ENCODE measurements at places on chromosomes 4 and X.

DNA sequence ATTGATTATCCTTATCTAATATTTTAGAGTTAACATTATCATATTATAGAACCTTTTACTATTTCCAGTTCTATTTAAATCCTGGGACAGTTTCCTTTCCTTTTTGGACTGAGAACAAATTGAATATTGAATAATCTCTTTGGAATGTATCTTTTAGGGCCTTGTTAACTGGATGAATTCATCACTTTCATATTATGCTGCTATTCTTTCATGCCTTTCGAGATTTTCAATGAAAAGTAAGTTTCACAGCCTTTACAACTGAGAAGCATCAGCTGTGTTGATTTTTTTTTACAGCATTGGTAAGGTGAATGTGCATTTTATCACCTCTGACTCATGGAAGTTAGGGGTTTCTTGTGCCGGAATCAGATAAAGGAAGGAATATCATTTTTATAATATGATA lies 39.6 kb downstream of the PDLIM5 start:
- no peak for DNase-seq

- no peak for DNase-seq
Observed at GRCh38 chr4:184359888-184360287, 114.5 kb downstream of the IRF2 start.

- DNase-seq, result no peak
Observed at GRCh38 chrX:55815546-55815945, 98.0 kb downstream of the RRAGB start.

DNA sequence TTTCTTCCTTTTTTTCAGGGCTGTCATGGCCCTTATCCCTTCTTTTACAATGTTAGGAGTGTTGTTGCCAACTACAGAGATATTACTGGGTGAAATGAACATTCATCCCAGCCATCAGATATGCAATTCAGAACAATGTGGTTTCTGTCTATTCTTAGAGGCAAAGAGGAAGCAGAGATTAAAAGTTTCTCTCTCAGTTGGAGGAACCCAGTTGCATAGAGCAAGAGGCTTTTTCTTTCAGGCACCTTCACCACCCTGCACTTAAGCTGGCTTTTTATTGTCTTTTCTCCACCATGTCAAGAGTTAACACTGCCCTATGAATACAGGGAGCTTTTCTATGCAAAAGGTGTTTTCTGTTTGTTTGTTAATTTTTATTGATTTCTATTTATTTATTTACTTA lies 1559.6 kb upstream of the IGFBP7 start:
- no peak for DNase-seq

DNA sequence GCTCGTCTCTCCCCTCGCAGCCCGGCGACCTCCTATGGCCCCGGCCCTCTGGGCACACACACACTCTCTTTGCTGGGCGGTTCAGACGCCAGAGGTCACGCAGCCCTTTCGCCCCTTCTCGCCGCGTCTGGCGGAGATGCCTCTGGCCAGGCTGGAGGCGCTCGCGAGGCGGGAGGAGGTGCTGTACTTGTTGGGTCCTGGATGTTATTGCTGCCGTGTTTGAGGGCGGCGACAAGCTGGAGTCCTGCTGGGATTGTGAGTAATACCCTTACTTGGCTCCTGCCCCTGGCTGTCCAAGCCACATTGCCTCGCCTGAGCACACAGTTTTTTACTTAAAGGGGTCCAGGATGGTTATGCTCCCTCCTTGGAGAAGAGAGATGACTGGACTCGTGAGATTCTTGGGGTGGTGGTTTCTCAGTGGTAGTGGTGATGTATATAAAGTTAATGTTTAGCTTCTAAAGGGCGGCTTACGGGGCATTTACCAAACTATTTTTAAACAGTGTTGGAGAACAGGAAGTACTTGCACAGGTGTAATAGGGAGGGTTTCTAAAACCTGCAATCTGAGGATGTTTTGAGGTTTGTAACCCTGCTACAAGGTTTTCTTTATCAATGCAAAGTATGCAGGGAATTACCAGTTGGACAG lies 572 bp downstream of the USP53 start:
- DNase-seq, result peak; percentile 32

DNA sequence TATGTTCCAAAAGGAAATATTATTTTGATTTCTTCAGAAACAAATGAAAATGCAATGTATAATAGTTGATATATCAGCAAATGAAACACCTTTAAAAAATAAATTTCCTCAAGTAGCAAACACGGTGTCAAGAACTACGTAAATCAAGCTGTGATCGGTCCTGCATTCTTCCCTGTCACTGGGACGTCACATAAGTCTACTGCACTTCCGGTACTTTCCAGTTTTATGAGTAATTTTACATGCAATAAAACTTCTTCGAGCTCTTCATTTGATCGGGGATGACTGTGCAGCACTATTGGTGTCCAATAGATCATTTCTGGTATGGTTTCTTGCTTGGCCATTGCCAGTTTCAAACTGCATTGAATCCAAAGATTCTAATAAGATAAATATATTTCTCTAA lies 114.0 kb upstream of the VEGFC start:
- DNase-seq, result no peak

- DNase-seq, result no peak
Observed at GRCh38 chr4:7425124-7425523, 9.6 kb downstream of the PSAPL1 start.

DNA sequence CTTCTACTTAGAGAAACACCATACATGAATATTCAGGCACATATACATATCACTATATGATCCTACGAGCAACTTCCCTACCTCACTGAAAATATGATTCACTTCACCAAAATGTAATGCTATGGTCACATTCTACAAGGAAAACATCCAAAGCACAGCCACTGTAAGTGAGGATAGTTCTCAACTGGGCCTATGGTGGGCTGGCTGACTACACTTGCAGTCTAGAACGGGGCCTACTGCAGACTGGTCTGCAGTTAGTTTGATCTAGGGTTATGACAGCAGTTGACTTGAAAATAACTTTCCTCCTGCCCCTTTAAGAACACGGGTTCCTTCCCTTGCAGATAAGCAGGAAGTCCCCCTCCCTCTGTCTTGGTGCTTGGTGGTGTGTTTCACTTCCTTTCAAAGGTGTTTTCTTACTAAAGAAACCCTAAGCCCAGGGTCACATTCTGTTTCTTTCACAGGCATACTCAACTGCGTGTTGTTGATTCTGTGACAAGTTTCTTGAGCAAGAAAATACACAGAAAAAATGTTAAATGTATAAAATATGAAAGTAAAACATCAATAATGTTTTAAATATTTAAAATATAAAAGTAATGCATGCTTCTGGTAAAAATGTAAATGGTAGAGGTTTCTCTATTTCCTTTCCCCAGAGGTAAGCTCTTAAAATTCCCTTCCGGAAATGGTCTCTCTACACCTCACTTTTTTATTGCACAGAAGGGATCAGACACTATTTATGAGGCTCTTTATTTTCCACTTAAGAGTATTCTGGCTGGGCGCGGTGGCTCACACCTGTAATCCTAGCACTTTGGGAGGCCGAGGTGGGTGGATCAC lies 18.0 kb upstream of the TMSB4X start:
- DNase-seq, result peak; percentile 46

DNA sequence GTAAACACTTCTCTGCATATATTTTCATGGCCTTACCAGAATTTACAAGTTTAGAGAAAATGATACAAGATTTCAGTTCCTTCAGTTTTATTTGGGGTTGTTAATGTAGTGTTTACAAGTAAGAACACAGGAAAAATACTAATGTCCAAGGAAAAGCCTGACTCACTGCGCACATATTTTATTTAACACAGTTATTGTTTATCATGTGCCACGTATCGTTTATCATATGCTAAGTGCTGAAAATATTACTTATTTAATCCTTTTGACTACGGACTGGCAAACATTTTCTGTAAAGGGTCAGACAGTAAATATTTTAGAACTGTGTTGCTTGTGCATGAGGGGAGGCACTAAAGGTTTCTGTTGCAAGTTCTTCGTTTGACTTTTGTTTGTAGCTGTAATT lies 794 bp downstream of the HSD17B13 start:
- no peak for DNase-seq

DNA sequence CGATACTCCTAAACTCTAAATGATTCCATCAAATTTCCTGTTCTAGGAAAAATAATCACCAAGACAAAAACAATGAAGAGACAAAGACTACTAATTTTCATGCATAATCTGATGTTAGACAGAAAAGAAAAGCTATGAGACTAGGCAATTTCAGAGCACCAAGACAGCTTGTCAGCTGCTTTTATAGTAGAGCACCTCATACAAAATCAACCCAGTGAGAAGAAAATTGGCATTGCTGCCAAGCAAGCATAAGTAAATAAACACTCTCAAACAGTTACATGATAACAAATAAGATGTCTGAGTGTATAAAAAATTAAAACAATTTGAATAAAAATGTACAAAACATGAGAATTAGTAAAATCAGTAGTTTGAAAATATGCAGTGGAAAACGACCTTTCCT lies 1544.6 kb downstream of the C4orf33 start:
- DNase-seq, result no peak

DNA sequence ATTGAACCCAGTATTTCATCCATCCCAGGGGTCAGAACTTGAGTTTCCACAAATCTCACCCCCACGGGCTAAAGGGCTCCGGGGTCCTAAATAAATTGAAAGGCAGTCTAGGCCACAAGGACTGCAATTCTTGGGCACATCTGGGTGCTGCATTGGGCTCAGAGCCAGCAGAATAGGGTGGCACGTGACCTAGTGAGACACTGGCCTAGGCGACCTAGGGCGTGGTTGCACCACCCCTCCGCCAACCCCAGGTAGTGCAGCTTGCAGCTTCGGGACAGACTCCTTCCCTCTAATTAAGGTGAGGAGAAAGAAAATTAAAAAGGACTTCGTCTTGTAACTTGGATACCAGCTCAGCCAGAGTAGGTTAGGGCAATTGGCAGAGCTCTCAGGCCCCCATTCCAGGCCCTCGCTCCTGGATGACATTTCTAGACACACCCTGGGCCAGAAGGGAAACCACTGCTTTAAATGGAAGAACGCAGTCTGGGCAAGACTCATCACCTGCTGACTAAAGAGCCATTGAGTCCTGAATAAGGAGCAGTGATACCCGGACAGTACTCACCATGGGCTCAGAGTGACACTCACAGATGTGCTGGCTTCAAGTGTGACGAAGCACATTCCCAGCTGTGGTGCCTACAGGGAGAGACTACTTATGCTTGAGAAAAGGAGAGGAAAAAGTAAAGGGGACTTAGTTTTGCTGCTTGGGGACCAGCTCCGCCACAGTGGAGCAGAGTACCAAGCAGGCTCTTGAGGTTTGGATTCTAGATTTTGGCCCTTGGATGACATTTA lies 735.4 kb downstream of the FSTL5 start:
- no peak for DNase-seq

DNA sequence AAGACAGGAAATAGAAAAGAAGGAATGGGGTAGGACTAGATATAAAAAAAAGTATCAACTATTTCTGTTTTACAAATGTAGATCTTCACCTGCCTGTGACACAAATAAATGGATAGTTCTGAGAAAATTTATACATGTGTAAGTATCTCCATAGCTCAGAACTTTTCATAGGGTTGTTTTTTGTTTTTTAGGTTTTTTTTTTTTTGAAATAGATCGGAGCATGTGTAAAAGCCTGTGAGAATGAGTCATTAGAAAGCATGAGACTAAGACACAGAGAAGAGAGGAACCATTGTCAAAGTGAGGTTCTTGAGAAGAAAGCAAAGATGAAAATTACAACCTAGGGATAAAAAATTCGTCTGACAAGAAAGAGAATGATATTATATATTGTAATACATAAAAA lies 481.6 kb downstream of the PABPC4L start:
- no peak for DNase-seq

DNA sequence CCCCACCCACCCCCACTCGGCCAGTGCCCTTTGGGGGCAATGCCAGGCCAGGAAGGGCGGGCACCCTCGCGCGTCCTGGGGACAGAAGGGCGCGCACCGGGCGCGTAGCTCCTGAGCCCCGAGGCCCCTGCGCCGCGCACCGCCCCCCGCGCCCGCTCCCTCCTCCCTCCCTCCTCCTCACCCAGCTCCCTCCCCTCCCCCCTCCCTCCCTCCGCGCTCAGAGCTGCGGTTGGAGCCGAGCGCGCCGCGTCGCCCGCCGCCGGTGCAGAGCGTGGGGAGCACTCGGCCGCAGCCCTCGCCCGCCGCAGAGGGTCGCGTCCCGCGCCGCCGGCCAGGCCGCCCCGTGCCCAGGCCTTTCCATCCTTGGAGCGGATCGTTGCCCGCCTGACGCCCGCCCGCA lies at the start of gene ATP2B3:
TSS of gene ATP2B3 (plus strand) at position 220 of the 400 bp plus-strand sequence. CDS start 18,606 bp downstream, outside the sequence.
- no peak for DNase-seq

DNA sequence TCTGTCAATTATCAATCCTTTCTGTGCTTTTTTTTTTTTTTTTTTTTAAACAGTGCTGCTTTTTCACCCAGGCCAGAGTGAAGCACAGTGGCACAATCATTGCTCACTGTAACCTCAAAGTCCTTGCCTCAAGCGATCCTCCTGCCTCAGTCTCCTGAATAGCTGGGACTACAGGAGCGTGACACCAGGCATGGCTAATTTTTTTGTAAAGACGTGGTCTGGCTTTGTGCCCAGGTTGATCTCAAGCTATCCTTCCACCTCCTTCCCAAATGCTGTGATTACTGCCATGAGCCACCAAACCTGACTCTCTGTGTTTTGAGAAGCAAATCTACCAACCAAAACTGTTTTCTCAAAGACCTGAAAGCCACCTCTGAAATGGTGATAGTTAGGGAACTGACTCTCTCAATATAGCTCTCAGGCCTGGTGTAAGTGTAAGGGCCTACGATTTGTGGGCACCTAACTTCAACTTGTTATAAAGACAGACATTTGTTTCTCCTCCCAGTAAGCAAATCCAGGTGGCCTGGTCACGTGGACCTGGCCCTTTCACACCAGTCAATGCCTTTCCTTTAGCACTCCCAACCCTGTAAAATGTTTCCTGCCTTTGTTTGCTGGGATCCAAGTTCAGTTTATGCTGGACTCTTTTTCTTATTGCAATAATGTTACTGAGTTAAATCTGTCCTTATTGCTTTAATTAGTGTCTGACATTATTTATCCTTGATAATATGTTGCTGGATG lies 2015.9 kb downstream of the PCDH7 start:
- DNase-seq, result no peak

DNA sequence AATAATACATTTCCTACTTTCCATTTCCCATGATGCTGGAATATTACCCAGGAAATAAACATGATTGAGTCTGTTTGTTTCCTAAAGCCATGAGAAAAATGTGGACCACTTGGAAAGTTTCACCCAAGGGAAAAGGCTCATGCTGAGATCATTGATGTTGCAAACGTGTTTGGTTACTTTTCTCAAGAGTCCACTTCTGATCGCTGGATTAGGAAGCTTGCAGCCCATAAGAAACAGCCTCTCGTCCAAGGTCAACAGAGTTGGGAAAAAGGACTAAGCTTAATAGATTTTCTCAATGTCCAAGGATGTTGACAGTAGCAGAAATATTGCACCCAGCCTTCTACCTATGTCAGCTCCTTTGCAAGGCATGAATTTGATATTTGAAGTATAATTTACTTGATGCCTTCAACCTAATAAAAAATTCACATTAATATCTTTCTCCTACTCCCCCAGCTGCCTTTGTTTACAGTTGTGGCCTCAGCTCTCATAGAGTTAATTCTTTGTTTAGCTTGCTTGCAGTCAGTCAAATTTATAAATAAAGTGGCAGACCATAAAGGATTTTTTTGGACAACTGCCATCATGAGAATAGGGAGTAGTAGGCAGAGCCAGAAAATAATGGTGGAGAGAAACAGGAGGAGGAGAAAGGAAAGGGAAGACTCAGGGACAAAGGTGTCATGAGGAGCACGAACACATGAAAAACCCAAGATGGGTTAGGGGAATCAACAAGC lies 65.6 kb upstream of the BLTP1 start:
- DNase-seq, result no peak

GRCh38 chr4:86565651-86566050 lies 28.5 kb upstream of the PTPN13 start:
- no peak for DNase-seq

- DNase-seq, result no peak
Observed at GRCh38 chrX:120311727-120312063, 434 bp upstream of the TMEM255A start.

- no peak for DNase-seq
Observed at GRCh38 chr4:37008199-37008598, 236.3 kb upstream of the NWD2 start.

Data from effector memory CD8-positive, alpha-beta T cell (primary cell).